ENCODE measurements at places on chromosomes 11 and 22.
A peak's percentile ranks its signal among the peaks of the same experiment; 100 is the strongest.

GRCh38 chr11:76770642-76771445 is 12.3 kb upstream of the TSKU start:
- no peak for DNase-seq

DNA sequence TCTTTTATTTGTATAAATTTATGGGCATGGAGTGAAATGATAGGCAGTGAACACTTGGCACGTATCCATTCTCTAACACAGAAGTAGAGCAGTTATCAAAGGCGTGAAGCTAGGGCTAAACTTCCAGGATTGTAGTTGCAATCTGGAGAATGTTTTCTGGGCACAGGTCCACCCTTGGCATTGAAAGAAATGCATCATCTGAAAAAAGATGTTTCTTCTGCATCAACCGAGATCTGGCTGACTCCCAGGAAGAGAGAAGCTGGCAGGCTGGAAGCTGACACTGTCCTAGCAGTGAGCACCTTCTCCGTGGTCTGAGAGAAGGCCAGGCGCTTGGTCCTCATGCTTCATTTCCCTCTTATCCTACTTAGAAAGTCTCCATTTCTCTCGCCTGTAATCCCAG is 600.0 kb downstream of the BRD1 start:
- DNase-seq: no peak

- no peak for DNase-seq
Measured at GRCh38 chr11:2673871-2674471, 25.8 kb downstream of the KCNQ1OT1 start.

GRCh38 chr11:57900320-57900719 is 123.4 kb upstream of the OR9Q1 start:
- DNase-seq: peak; percentile 99

- DNase-seq: no peak
Measured at GRCh38 chr11:44681698-44682097, 45.1 kb upstream of the TSPAN18 start.
